Skin of body (tissue), 3 donors: ENCODE measurements at places on chromosomes 5 and 9. TPM values are rescaled to one million over a fixed set of nuclear protein-coding genes. Genes with fewer than 3 reads are reported as not detected.
A peak's percentile ranks its signal among the peaks of the same experiment; 100 is the strongest.

The ADAMTSL2 gene
- total RNA-seq, result 1.5 TPM

GRCh38 chr5:60386436-60387050 is 313.4 kb downstream of the DEPDC1B start:
- DNase-seq, result no peak

- DNase-seq, result no peak
Measured at GRCh38 chr5:57696825-57697570, 214.4 kb upstream of the ACTBL2 start.

DNA sequence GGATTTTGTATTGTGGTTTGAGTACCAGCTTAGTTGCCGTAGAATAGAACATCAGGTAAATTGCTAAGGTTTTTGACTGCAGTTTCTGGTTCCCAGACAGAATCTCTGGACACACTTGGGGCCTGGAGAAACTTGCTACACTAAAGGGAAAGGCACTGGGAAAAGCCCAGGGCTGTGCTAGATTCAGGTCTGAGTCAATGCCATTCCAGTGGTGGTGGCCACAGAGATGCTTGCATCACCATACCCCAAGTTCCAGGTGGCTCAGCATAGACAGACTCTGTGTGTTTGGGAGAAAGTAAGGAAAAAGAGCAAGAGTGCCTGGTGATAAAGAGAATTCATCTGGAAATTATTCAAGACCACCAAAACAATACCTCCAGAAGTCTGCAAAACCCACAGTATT is 120.6 kb downstream of the HMHB1 start:
- no peak for DNase-seq

DNA sequence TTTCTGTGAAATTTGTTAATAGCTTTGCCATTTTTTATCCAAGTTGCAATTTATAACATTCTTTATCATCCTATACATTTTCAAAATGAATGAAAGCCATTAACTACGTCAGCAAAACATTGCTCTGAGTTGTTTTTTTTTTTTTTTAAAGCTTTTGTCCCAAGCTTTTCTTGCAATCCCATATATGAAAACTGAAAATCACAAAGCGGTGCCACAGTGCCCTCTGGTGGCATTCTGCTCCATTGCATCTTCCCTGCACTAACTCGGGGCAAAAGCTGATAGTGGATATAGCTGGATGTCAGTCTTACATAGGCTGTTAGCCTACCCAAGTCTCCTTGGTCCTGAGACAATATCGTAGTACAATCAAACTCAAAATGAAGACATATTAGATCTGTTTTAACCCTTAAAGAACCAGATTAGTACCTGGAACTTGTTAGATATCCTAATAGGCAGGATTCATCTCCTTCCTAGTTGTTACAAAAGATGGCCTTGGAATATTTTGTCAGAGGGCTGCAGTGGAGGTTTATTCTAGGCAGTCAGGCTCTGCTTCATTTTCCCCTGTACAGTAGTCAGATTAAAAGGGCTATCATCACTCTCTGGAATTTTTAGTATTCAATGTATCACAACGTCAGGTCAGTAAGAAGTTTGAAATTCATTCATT is 669.9 kb downstream of the PTPRD start:
- peak; percentile 44 for DNase-seq

DNA sequence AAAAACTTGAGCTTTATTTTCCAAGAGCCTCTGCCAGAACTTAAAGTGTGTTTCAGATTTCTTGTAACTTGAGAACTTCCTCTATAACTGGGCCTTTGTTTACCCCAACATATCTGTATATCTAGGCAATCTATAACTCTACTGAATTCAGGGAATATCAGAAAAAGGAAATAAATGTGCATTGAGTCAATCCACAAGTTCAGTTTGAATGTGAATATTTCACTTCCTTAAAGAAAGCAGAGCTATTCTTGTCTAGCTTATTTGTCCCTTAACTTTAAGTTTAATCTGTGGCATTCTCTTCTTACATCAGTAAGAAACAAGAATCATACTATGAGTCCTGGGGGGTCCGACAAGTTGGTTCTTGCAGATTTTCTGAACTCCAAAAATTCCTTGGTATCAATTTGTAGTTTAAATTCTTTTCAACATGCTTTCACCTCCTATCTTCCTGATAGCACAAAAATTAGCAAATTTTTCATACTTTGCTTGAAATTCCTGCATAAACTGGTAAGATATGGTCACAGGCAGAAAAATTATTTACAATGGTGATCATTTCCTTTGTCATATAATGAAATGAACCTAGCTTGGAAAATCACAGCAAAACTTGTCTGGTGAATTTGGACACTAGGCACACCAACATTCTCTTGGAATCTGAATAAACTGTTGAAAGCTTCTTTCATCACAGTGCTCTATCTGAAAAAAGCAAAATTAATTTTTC is 19.8 kb upstream of the ITGA1 start:
- no peak for DNase-seq

- no peak for DNase-seq
Measured at GRCh38 chr5:86465052-86465838, 152.5 kb upstream of the COX7C start.

GRCh38 chr5:32500181-32500580 is 55.6 kb upstream of the ZFR start:
- DNase-seq, result no peak

DNA sequence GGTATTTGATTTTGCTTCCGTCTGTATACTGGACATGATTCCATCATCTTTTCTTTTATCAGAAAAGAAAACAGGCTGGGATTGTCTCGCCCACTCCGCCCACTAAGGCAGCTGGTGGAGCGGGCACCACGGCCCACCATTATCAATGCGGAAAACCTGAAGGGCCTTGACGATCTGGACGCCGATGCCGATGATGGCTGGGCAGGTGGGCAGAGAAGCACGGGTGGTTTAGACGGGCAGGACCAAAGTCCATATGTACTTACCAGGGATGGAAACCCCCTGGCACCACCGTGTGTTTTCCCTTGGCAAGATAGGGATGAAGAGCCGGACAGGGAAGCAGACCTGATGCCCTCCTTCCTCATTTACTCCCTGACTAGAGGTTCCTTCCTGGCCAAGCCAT is 53.7 kb downstream of the PRRC2B start:
- no peak for DNase-seq

DNA sequence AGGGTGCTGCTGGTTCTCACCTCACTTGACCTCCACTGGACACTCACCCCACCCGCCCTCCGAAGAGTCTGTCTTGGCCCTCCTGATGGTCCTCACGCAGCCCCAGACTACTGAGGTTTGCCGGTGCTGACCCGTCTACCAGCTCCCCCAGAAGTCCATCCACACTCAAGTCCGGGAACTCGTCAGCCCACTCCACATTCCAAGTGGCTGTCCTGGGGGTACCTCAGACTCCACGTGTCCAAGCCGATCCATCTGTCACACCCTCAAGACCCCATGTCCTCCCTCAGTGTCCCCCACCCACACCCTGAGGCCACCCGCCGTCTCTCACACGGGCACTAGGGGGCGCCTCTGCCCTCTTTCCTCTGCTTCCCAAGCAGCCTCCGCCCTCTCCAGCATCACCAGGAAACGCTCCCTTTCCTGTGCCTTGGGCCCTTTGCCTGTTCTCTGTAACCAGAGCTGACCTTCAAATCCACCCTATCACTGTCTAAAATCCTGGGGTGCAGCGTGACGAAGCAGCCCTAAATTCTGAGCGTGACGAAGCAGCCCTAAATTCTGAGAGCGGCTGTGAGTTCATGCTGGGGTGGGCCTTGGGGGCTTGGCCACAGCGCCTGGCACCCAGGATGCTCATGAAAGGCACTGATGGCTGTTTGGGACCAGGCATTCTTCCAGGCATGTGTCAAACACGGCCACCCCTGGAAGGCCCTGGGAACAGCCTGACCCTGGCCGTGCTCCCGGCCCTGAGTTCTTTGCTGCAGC is 95.7 kb downstream of the KCNT1 start:
- no peak for DNase-seq

The CTSL gene
- 43.5 TPM for total RNA-seq

GRCh38 chr5:16721151-16722096 is 104.6 kb upstream of the RETREG1 start:
- no peak for DNase-seq

The PSIP1 gene
- total RNA-seq, result 45.2 TPM

DNA sequence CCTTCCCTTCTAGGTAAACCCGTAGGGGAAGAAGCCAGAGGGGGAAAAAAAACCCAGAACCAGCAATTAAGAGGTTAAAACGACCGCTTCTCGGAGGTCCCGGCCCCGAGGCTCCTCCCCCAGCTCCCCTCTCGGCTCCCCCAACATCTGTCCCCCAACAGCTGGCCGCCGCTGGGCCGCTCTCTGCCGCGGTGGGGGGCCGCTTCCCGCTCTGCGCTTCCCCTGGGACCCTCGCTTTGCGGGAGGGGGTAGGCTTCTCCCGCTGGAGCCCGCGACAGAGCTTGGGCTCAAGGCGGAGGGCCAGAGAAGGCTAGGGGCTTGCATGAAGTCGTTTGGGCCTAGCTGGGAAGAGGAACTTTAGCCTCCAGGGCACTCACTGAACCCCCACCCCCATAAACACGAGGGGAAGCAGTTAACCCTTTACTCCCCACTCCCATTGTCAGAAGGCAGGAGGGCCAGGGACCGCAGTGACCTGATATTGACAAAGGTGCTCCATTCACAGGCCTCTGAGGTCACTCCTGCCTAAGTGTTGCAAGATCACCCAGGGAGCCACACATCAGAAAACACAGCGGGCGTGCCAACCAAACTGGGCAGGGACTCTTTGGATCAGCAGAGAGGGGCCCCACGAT is 7.5 kb downstream of the LHX6 start:
- peak; percentile 20 for DNase-seq

DNA sequence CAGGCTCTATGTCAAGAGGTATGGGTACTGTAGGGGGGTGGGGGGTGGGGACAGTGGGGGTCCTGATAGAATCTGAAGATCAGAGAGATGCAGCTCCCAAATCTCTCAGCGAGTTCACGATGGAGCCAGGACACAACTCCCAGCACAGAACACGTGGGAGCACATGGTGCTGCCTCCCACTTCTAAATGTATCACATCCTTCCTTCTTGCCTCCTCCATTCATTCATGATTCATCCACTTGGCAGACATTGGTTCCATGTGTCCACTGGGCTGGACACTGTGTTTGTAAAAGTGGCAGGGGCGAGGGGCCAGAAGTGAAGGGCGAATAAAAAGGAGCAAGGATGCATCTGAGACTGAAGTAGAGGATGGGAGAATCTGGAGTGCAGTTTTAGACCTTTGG is 33.9 kb downstream of the SH3TC2 start:
- no peak for DNase-seq

DNA sequence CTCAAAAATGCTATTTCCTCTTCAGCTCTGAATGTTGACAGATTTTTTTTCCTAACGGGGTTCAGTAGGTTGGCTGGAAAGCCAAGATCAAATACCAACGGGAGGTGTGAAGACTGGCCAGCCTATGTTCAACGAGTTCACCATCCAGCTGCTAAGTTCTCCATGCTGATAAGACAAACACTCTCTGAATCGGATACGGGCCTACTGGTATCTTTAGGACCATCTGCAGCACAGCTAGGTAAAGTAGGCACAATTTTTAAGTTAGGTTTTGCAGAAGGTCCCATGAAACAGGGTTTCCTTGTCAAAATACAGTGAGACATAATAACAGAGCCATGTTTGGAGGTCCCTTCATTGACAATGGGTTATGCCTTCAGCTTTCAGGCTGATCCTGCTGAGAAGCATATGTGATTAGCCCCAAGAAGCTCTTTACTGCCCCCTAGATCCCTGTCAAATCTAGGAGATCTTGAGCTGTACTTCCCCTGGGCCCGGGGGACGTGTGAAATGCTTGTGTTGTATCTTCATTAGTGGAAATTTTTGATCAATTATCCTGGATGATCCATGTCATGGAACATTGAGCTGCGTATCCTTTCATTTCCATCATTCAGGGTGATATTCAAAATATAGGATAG is 60.6 kb downstream of the PGM5 start:
- DNase-seq, result no peak

GRCh38 chr5:84614906-84615305 is 230.2 kb upstream of the EDIL3 start:
- DNase-seq, result no peak

GRCh38 chr9:16728137-16728508 is 142.3 kb downstream of the BNC2 start:
- no peak for DNase-seq

DNA sequence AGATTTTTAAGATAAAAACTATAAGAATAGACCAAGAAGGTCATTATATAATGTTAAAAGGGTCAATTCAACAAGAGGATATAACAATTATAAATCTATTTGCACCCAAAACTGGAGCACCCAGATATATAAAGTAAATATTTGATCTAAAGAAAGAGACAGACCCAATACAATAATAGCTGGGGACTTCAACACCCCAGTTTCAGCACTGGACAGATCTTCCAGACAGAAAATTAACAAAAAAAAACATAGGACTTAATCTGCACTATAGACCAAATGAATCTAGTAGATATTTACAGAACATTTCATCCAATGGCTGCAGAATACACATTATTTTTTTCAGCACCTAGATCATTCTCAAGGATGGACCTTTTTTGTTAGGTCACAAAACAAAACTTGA is 331.9 kb downstream of the SPOCK1 start:
- DNase-seq, result no peak

The PAEP gene
- total RNA-seq, result not detected

The ARL14EPL gene
- not detected for total RNA-seq

DNA sequence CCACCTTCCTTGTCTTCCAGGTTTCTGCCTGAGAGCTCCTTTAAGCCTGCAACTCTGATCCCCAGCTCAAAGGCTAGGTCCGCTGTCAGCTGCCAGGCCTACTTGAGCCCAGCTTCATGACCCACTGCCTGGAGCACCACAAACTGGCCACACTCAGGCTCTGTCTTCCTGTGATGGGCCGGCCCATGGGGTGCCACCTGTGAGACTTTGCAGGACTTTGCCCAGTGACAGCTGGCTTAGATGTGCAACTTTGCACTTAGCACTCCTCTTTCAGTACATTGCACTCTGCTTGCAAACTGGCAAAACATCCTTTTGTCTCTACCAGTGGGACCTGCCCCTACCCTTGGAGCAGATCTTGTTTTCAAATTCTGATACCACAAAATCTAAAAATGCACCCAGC is 311.5 kb upstream of the PDE4D start:
- DNase-seq, result no peak

DNA sequence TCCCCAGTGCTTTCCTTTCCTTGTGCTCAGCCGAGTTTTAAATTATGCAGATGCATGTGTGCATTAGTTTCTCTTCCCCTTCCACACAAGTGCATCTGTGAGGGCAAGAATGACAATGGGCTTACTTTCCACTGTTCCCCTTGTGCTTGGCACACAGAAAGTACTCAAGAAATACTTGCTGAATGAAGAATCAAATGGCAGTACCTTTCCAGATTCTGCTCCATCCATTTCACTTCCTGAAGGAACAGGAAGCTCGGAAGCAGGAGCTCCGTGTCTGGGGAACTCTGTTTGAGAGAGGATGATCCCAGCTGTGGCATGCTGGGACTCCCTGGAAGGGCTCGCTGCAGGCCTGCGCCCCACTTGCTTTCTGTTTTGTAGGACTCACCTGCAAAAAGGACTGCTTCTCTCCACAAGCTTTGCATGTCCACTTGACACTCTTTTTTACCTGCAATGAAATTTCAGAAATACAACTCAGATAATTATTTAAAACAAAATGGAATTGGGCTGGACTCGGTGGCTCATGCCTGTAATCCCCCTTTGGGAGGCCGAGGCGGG is 5.5 kb downstream of the MRNIP start:
- DNase-seq, result no peak
